ENCODE measurements at places on chromosomes 6 and 20. TPM values are rescaled to one million over a fixed set of nuclear protein-coding genes. Genes with fewer than 3 reads are reported as not detected.

The ZNF311 gene
- 0.59 TPM for total RNA-seq

The PI16 gene
- under 0.01 TPM for total RNA-seq

The FOXC1 gene
- 13.8 TPM for total RNA-seq

The CTAGE9 gene
- total RNA-seq: not detected

The SLCO4A1 gene
- 10.4 TPM for total RNA-seq

The BTNL2 gene
- not detected for total RNA-seq

The LGSN gene
- not detected for total RNA-seq

The DNAAF9 gene
- total RNA-seq: 13.2 TPM

The RAD21L1 gene
- 0.14 TPM for total RNA-seq

The MYBL2 gene
- 41.9 TPM for total RNA-seq

The BPIFB1 gene
- total RNA-seq: not detected

The CD40 gene
- 12.7 TPM for total RNA-seq

The TRIM40 gene
- total RNA-seq: not detected

The NINL gene
- 10.1 TPM for total RNA-seq

The HBS1L gene
- total RNA-seq: 163 TPM

The PGC gene
- not detected for total RNA-seq

The IMPG1 gene
- total RNA-seq: not detected
